Right lung (tissue), 10 donors: ENCODE measurements at places on chromosomes 11 and 22.

- DNase-seq, result no peak
Measured at GRCh38 chr11:78268591-78269410, 80.1 kb downstream of the USP35 start.

- peak; percentile 8 for DNase-seq
Measured at GRCh38 chr22:46297151-46297812, 612 bp downstream of the GTSE1 start.

- DNase-seq, result no peak
Measured at GRCh38 chr22:24102366-24103200, 78.7 kb upstream of the SUSD2 start.

DNA sequence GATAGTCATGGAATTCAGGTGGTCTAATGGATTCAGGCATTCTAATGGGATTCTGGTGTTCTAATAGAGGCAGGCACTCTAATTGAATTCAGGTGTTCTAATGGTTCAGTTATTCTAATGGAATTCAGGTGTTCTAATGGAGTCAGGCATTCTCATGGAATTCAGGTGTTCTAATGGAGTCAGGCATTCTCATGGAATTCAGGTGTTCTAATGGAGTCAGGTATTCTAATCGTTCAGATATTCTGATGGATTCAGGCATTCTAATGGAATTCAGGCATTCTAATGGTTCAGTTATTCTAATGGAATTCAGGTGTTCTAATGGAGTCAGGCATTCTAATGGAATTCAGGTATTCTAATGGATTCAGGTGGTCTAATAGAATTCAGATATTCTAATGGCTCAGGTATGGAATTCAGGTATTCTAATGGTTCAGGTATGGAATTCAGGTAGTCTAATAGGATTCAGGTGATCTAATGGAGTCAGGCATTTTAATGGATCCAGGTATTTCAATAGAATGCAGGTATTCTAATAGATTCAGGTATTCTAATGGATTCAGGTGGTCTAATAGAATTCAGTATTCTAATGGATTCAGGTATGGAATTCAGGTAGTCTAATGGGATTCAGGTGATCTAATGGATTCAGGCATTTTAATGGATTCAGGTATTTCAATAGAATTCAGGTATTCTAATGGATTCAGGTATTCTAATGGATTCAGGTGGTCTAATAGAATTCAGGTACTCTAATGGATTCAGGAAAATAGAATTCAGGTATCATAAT lies 22.0 kb upstream of the PHF21B start:
- DNase-seq, result no peak

DNA sequence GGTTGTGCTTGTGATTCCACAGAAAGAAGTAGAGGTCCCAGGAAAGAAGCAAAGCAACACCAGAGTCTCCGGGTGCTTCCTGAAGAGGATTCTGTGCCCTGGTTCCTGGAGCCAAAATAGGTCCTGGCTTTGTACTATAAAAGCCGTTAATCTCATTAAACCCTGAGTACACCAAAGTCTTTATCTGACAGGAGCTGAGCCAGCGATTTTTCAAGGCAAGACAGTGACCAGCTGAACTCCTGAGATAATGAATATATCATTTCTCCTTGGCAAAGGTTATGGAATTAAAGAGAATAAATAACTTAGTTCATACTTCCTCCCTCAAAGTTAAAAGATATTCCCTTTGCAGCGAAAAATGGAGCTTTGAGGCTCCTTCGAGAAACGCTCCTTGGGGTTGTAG lies 5.2 kb downstream of the TMEM138 start:
- no peak for DNase-seq

GRCh38 chr22:26553056-26553752 lies 36.7 kb downstream of the TPST2 start:
- no peak for DNase-seq

- DNase-seq, result peak; percentile 85
Measured at GRCh38 chr11:65479184-65480145, 19.4 kb upstream of the MALAT1 start.

- peak; percentile 21 for DNase-seq
Measured at GRCh38 chr22:30485362-30485988, 13.7 kb upstream of the SEC14L3 start.
